ENCODE measurements at places on chromosomes 13 and 19.

GRCh38 chr19:18839465-18840287, 7.9 kb downstream of the UPF1 start:
- no peak for DNase-seq

- DNase-seq, result no peak
These were observed 54.2 kb upstream of the PTPRS start for GRCh38 chr19:5394551-5395505.

GRCh38 chr13:29760544-29760943, 89.9 kb downstream of the UBL3 start:
- no peak for DNase-seq

GRCh38 chr13:109096101-109096500, 466.7 kb downstream of the MYO16 start:
- DNase-seq, result no peak

- no peak for DNase-seq
These were observed 6.7 kb downstream of the VAV1 start for GRCh38 chr19:6779206-6779605.

DNA sequence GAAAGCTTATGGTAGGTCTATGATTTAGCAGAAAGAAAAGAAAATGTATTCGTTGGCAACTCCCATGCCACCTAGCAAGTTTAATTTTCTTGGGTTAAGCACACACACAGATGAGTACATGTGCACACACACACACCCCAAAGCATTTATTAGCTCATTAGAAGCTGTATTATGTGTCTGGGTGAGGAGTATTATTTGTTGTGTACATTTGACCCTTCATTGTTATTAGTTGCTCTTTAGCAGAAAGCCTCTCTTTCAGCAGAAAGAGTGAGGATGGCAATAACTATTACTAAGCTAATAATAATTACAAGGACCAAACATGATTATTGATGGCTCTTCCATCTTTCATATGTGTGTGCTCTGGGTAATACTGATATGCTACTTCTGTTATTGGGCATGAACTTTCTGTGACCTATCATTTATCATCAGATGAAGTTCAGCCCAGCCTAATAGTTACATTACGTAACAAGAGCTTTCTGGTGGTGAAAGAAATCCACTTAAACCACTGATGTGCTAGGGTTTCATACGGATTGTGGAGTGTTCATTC, 177.4 kb upstream of the OBI1 start:
- no peak for DNase-seq

- peak; percentile 68 for DNase-seq
These were observed 80.1 kb downstream of the DCLK1 start for GRCh38 chr13:36051082-36051481.

DNA sequence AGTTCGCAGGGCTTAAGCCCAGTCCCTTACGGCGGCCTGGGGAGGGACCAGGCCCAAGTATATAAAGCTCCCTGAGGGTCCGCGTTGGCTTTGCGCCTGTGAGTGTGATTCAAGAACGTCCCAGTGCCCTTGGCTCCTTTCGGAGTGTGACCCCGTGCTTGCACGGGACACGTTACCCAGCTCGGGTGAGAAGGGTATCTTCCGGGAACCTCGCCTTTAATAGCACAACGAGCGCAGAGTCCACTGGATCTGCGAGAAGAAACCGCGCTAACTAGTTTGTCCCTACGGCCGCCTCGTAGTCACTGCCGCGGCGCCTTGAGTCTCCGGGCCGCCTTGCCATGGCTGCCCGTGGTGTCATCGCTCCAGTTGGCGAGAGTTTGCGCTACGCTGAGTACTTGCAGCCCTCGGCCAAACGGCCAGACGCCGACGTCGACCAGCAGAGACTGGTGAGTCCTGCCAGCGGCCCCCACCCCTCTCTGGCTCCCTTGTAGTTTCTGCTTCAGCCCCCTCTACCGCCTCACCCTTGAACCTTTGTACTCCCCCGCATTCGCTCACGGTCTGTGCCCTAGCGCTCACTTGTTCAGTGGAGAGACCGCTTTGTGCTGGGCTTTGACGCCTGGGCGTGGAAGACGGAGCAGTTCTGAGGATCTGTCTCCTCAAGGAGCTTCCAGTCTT, at the start of gene DNAJC15:
Gene DNAJC15 (plus strand): TSS at position 298 of the 675 bp plus-strand sequence. CDS start 41 bp downstream, at position 339.
- peak; percentile 67 for DNase-seq

GRCh38 chr13:80083081-80083852, 257.7 kb downstream of the SPRY2 start:
- DNase-seq, result peak; percentile 25
